ENCODE measurements at places on chromosomes 12 and 14. TPM values are rescaled to one million over a fixed set of nuclear protein-coding genes. Genes with fewer than 3 reads are reported as not detected.

GRCh38 chr14:74977901-74978385 is 22.5 kb upstream of the PGF start:
- no peak for DNase-seq

- no peak for DNase-seq
Measured at GRCh38 chr14:104680806-104681688, 8.4 kb upstream of the INF2 start.

- DNase-seq, result peak; percentile 59
Measured at GRCh38 chr12:132147423-132148367, 3.4 kb downstream of the NOC4L start.

- DNase-seq, result no peak
Measured at GRCh38 chr14:76260749-76261148, 109.0 kb downstream of the GPATCH2L start.

DNA sequence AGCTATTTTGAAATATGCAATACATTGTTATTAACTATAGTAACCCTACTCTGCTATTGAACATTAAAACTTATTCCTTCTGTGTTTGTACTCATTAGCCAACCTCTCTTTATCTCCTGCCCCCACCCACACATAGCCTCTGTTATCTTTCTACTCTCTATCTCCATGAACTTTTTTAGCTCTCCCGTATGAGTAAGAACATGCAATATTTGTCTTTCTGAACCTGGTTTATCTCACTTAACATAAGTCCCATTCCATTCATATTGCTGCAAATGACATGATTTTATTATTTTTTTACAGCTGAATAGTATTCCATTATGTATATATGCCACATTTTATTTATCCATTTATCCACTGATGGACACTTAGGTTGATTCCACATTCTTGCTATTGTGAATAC is 79.0 kb upstream of the AMIGO2 start:
- DNase-seq, result no peak

GRCh38 chr14:104171029-104171697 is 32.8 kb downstream of the KIF26A start:
- DNase-seq, result no peak

DNA sequence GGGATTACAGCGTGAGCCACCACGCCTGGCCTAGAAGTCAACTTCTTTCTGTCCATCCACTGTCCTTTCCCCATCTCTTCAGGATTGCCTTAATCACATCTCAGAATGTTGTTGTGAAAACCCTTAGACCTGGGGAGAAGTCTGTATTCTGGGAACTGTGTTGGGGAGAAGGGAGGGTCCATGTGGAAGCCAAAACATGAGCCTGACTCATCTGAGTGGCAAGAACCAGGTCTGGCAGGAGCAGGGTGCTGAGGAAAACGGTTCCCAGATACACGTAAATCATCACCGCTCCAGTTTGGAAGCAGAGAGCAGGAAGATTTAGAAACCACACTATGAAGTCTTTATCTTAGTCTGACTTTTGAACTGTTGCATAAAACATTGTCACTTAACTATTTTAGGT is 245.6 kb upstream of the RGS6 start:
- no peak for DNase-seq

DNA sequence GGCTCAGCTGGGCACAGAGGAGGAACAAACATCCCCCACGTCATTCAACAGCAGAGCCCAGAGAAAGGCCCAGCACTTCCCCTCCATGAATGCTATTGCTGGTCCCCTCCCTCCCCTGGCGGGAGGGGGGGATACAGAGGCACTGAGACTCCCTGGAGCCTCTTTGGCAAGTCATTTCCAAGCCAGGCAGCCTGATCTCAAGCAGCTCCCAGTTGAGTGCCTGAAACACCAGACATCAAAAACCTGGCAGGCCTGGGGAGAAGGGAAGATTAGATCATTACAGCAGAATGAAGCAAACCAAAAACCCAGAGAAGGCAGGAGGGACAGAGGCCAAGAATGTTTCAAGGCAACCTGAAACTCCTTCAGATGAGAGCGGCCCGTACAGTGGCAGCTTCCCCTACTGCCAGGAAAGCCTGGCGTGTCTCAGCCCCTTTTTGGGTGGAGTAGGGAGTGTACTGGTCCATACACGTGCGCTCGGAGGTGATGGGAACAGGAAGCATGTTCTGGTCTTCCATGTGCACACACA is 92.1 kb downstream of the LRRC74A start:
- DNase-seq, result peak; percentile 78

DNA sequence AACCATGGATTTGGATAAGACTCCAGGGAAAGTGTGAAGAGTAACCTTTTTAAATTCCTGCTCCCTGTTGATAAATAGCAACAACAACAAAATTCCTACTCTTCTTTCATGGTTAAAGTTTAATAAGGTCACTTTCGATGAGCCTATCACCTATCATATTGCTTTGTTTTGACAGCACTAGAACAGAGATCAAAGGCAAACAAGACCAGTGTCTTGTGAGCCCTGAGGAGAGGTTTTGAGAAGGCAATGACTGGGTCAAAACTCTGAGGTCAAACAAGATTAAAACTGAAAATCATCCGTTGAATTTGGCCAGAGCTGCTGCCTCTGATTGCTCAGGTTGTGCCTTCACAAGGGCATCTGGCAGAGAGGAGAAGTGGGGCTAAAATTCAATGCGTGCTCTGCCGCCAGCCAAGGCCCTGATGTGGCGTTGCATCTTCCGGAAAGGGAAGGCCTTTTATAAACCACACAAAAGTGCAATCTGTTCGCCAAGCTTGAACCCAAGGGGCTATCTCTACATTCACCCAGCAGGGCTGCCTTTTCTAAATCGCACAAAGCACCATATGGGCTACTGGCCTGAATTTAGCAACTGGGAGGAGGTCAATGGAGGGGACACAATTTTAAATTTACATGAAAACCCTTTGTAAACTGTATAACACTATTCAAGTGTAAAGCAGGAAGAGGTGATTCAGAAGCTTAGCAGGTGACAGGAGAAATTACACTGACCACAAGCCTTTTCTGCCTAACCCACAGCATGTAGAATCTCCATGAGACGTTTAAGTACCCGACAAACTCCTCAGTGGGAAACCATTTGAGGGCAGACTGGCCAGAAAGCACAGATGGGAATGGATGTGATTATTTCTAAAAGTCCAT is 140.8 kb downstream of the DAD1 start:
- no peak for DNase-seq

- no peak for DNase-seq
Measured at GRCh38 chr12:67414011-67414715, 145.0 kb downstream of the CAND1 start.

DNA sequence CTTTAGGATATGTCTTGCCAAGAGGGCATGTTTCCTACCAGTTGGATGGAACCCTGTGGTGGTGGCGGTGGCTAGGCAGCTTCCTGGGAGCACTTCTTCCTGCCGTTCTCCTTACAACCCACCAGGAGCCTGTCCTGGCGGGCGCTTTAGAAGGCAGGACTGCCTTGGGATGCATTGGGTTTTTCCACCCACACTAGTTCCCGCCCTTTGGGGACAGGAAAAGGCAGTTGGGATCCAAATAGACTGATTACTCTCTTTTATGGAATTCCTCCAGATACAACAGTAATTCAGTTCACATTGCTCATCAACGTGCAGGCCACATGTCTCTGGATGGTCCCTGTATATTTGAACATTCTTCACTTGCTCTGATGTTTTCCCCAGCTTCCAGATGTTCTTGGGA is 305.7 kb upstream of the SSTR1 start:
- DNase-seq, result peak; percentile 67

- no peak for DNase-seq
Measured at GRCh38 chr14:48274826-48275225, 599.4 kb upstream of the MDGA2 start.

DNA sequence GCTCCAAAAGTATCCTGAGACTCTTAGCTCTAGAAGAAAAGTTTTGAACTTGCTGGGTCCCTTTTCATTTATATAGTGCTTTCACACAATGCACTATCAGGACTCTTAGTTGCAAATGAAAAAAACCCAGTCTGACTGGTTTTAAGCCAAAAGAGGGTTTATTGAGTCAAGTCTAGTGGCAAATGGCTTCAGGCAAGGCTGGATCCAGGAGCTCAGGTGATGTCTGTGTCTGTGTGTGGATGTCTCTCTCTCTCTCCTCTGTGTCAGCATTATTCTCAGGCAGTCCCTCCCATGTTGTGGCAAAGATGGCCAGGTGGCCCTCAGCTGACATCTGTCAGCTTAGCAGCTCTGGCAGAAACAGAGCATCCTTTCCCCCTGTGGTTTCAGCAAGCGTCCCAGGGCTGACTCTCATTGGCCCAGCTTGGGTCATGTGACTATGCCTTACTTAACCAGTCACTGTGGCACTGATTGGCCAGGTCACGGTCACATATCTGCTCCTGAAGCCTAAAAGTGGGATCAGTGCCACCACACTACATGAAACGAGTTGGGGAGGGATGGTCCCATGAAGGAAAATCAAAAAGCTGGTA is 6.2 kb downstream of the TMEM120B start:
- no peak for DNase-seq

GRCh38 chr14:53924753-53925152 is 31.9 kb downstream of the BMP4 start:
- DNase-seq, result no peak

DNA sequence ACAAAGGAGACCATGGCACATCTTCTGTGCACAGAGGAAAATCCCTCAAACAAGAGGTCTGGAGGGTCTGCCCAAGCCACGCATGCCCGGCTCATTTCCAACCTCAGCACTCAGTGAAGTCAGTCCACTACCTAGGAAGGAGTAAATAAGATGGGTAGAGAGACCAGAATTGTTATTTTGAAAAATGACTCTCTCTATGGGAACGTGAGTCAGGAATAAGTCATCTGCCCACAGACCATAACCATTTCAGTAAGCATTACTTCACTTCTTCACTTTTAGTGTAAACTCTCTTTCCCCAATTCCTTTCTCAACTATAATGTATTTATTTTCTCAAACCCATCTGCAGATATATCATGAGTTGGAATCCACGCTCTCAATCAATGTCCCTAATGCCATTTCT is 1039.9 kb upstream of the USP15 start:
- no peak for DNase-seq

GRCh38 chr14:101957406-101958234 is 6.8 kb upstream of the DYNC1H1 start:
- DNase-seq, result peak; percentile 31

- DNase-seq, result no peak
Measured at GRCh38 chr14:70576891-70577290, 23.6 kb downstream of the MED6 start.

GRCh38 chr14:97634751-97635150 is 837.6 kb downstream of the VRK1 start:
- no peak for DNase-seq

- DNase-seq, result no peak
Measured at GRCh38 chr12:91139286-91139685, 28.0 kb upstream of the LUM start.

DNA sequence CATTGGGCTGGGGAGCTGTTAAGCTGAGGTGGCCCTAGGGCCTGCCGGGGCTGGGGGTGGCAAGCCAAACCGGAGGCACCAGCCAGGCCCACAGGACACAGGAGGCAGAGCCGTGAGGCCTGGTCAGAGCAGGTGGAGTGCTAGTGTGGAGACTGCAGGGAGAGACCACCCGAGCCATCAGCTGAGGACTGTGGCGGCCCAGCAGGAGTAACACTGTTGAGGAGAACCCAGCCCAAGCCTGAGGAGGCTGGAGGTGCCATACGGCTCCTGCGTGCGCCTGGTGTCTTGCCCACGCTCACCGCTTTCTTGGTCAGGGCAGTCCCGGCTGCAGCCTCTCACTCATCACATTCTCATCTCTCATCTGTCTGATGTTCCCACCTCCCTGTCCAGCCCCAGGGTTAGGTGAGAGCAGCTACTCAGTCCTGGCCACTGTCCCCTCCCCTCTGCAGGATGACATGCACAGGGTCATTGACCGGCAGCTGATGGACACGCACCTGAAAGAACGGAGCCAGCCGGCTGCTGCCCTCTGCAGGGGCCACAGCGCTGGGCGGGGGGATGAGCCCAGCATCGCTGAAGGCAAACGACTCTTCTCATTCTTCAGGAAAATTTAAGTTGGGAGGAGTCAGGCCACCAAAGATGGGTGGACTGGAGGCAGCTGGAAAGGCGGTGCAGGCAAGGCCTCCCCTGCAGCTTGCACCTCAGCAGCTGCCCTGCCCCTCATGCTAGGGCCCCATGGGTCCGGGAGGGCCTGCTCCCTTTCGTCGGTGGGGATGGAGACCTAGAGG is 23.8 kb downstream of the RAB35 start:
- no peak for DNase-seq

GRCh38 chr12:82407481-82407880 is 49.2 kb downstream of the METTL25 start:
- no peak for DNase-seq

GRCh38 chr12:64691795-64692583 is 67.2 kb downstream of the GNS start:
- no peak for DNase-seq

RNASE2 gene
- total RNA-seq, result 3.7 TPM

IL31 gene
- total RNA-seq, result not detected

KRT2 gene
- total RNA-seq, result not detected

NKX2-1 gene
- total RNA-seq, result 0.22 TPM

PLEK2 gene
- total RNA-seq, result 0.62 TPM

RTL1 gene
- total RNA-seq, result not detected

APAF1 gene
- 29.6 TPM for total RNA-seq

KRT82 gene
- total RNA-seq, result not detected

KLRC4 gene
- total RNA-seq, result 0.85 TPM

GALNT8 gene
- 3.7 TPM for total RNA-seq

MMP17 gene
- 12.6 TPM for total RNA-seq

CLEC4C gene
- not detected for total RNA-seq
